NCI-H1930 (cell line): ENCODE measurements at places on chromosomes 12 and 14.

DNA sequence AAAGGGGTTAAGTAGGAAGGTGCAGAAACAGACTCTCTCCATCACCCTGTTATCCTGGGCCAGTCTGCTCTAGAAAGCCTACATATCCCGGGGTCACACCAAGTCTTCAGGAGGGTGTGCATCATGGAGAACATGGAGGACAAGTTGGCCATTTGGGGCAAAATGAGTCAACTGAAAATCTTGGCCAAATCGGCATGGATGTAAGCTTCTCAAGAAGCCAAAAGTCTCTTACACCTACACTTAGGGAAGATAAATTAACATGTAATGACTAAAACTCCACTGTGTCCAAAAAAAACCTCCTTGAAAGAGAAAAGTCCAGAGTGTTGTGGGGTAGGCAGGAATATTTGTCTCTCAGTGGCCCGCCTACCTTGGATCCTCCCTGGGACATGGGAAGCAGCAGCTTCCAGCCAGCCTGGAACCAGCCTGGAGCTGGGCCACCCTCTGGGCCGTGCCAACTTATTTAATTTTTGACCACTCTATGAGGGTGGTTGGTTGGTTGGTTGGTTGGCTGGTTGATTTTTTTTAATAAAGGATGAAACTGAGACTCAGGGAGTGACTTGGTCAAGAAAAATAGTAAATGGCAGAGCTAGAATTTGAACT lies 17.9 kb upstream of the TC2N start:
- no peak for DNase-seq

DNA sequence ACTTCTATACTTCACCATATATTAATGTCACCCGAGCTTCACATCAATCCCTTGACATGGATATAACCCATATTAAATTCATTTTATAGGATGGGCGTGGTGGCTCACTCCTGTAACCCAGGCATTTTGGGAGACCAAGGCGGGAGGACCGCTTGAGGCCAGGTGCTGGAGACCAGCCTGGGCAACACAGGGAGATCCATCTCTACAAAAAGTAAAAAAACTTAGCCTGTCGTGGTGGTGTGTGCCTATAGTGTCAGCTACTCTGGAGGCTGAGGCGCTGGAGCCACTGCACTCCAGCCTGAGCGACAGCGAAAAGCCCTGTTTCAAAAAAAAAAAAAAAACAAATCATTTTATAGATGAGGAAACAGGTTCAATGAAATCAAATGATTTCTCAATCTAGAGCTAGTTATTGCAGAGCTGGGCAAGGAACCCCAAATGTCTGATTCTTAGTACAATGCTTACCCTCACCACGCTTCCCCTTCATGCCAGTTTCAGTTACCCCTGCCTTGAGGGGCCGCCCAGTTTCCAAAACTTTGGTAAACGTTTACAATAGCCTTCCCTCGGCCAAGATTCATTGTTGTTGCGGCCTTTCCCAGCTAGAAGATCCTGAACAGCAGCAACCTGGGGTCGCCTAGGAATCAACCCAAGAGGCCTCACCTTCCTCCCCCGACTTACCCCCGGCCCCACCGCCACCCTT lies 751 bp downstream of the PSMB5 start:
- no peak for DNase-seq

GRCh38 chr14:96204151-96205058 lies at the start of gene BDKRB2:
Gene BDKRB2 (plus strand): TSS chr14:96204839. CDS start chr14:96237108, 32,269 bp downstream.
- DNase-seq, result peak; percentile 72

- no peak for DNase-seq
These were observed 14.3 kb downstream of the FAM181A start for GRCh38 chr14:93941293-93941910.

DNA sequence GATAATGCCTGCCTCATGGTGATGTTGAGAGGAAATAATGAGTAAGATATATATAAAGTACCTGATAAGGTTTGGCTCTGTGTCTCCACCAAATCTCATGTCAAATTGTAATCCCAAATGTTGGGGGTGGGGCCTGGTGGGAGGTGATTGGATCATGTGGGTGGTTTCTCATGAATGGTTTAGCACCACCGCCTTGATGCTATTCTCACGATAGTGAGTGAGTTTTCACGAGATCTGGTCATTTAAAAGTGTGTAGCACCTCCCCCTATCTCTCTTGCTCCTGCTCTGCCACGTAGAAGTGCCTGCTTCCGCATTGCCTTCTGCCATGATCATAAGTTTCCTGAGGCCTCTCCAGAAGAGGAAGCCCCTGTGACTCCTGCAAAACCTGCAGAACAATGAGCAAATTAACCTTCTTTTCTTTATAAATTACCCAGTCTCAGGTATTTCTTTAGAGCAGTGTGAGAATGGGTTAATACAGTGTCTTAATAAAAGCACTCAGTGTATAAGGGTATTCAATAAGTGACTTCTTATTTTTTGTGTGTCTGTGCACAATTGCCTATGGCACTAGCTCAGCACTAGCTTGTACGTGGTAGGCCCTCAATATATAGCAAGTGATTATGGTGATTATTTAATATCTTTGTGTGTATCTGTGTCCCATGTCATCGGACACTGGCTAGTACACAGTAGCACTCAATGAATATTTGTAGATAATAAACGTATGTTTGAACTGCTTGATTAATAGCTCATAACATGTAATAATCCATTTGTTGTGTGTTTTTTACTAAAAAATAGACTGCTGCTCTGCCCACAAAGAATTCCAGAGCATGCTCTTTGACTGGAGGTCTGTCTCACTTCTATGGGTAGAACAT lies 138.1 kb upstream of the LMNTD1 start:
- DNase-seq, result no peak

DNA sequence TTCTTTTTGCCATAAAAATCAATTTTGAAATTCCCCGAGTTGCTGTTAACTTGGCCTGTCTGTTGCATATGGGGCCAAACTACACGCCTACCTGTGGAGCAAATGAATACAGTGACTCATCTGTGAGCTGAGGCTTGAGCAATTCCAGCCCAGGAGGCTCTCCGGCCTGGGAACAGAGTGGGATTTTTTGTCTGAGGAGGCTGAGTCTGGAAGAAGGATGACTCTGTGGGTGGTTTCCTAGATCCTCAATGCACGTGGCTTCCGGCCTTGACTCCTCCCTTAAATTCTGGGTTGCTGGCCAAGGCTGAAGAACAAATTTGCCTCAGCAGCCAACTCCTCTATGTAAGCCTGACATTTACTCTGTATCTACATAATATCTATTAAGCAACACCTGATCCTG lies 124.1 kb downstream of the SSPN start:
- DNase-seq, result no peak

DNA sequence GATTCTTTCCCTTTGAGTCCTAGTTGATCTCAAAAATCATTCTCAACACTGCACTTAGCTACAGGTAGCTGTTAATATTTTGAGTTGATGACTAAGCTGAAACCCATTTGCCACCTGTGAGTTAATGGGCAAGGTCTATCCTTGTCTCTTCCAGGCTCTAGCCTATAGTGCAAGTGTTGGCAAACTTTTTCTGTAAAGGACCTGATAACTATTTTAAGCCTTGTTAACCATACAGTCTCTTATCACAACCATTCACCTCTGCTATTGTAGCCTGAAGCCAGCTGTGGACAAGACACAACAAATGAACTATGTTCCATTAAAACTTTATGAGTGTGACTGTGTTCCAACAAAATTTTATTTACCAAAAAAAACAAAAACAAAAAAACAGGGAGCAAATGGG lies 19.4 kb downstream of the RAP1B start:
- DNase-seq, result no peak

- no peak for DNase-seq
These were observed 3.1 kb downstream of the FAM222A start for GRCh38 chr12:109716512-109717389.

- no peak for DNase-seq
These were observed 29.1 kb downstream of the SLC16A7 start for GRCh38 chr12:59624732-59625460.

GRCh38 chr14:61560323-61560722 lies 135.0 kb upstream of the HIF1A start:
- no peak for DNase-seq

GRCh38 chr14:67502867-67503266 lies 14.3 kb upstream of the TMEM229B start:
- no peak for DNase-seq

DNA sequence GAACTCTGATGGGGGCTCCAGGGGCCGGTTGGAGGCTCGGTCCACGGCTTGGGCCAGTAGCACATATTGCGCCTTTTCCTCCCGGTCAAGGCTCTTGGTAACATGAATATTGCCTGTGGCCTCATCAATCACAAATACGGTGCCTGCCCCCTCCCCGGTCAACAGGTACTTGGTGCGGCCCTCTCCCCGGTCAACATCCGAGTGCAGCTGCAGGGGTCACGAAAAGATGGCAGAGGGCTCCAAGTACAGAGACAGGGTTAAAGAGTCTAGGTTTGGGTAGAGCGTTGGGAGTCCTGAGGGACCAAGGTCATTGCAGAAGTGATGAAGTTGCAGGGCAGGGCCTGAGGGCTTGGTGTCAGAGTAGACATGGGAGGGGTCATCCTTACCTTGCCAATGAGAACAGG lies 2.2 kb downstream of the CDH24 start:
- DNase-seq, result no peak

DNA sequence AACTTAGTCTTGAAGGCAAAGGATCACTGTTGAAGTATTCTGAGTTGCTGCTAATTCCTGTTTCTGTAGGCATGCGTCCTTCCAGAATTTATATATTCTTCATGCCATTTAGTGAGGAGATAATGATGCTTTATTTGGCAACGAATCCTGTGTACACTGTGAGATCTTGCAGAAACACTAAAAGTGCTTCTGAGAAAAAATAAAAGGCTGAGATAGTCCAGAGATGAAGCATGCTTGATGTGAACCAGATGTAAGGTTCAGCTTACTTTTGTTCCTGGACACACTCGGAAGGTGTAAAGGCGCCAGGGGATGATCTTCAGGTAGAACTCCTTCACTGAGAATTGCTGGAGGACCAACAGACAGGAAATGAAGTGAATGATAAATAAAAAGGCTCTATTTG lies 39.1 kb downstream of the AREL1 start:
- DNase-seq, result no peak

DNA sequence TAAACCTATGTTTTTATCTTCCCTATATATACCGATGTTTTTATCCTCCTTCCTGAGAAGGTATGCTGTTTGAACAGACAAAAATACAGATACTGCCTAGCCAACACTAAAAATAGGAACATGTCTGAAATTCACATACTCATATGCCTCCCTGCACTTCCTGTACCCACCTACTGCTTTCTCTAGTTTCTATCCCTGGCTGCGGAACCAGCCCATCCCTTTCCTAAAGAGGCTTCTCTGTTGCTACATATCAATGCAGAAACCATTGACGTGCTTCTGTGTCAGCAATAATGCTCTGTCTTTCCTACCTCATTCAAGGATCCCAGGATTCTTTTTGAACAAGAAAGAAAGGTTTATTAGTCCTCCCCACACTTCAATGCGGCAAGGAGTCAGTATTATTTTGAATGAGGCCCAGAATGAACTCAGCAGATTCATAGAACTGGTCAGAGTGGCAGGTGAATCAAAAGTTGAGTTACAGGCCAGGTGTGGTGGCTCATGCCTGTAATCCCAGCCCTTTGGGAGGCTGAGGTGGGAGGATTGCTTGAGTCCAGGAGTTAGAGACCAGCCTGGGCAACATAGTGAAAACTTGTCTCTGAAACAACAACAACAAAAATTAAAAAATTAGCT lies 67.8 kb upstream of the NAP1L1 start:
- no peak for DNase-seq

- no peak for DNase-seq
These were observed 19.6 kb downstream of the IFNG start for GRCh38 chr12:68139941-68140340.

DNA sequence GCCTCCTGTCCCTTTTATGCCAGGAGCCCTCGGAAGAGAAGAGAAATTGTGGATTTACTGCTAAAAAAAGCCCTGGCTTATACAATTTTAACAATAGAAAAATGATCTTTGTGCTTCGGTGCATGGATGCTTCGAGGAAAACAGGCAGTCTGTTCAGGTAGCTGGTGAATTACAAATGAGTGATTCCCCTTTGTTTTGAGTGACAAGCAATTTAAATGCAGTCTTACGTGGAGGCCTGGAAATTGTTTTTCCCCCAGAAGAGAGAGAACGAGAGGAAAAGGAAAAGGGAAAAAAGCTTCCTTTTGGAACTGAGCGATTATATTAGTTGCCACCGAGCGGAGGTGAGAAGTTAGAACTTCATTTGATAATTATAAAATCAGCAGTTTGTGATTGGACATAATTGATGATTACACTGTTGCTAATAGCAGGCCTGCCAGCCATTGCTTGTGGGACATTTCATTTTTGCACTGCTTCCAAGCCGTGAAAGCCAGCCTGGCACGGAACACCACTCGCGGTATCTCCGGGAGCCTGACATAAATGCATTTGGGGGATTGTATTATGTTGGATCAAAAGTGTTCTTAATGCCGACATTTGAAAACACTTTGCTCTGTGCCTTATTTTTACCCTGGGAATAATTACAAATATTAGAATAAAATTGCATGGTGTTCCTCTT lies 117.7 kb downstream of the PHETA1 start:
- DNase-seq, result no peak

- DNase-seq, result peak; percentile 54
These were observed 864 bp downstream of the DNAJC22 start for GRCh38 chr12:49347311-49348193.

DNA sequence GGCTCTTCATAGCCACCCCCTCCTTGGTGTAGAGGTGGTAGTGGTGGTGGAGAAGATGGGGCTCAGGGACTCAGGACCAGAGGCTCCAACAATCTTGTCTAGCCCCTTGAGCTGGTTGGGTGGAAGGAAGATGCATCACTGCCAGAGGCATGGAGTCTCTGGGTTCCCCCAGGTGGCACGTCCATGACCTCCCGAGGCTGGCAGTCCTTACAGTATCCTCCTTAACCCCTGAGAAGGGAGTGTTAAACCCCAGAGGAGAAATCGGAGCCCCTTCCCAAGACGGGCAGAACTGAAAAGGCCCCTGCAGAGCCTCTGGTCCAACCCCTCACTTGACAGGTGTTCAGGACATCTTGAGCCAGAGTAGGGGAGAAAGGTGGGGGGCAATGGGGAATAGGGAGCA lies 9.1 kb downstream of the KRT83 start:
- no peak for DNase-seq

DNA sequence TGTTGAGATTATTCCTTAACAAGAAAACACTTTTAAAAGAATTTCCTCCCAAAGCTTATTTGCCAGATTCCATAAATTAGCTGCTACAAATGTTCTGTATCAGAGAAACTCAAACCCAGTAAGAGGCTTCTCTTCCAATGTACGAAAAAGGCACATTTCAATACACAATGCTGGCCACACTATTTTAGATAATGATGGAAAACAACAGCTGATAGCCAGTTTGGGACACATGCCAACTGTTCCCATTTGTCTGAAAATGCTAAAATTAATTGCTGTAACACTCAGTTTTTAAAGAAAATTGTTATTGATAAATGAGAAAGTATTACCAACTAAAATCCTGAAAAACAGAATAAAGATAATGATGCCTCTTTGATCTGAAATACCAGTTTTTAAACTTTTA lies 4.4 kb downstream of the CFL2 start:
- DNase-seq, result no peak
